ENCODE measurements at places on chromosomes 4 and X. TPM values are rescaled to one million over a fixed set of nuclear protein-coding genes. Genes with fewer than 3 reads are reported as not detected.

Gene RBBP7
- total RNA-seq = 80.3 TPM

Gene TADA2B
- 26.7 TPM for total RNA-seq

Gene TMPRSS11B
- total RNA-seq = not detected

DNA sequence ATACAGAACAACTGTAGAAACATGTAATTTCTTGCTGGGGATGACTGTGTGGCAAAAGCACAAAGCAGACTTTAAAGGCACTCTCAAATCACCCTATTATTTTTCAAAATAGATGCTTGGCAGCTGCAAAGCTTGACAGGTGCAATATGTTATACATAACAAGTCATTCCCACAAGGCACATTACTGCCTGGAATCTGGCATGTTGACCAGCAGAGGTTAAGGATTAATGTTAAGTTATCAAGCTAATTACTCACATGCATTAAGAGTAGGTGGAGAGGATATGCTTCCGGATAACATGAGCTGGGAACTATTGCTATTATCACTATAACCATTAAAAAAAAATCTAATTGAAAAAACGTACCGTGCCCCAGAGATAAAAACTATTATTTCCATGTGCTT, 17.8 kb downstream of the ANOS1 start:
- no peak for DNase-seq

DNA sequence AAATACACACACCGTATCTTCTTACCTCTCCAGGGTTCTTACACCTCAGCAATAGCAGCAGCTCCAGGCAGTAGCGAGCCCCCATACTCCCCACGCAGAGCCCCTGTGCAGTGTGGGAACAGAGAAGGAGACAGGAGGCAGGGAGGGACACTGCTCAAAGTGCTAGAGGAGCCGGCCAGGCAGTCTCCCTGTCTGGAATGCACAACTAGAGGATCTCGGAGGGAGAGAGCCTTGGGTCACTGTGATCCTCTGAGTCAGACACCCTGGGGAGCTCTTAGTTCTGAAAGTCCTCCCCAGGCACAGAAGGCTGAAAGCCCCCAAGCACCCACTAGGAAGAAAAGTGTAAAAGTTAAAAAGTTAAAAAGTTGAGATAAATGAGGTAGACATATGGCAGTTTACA, 16.0 kb downstream of the AMELX start:
- no peak for DNase-seq

Gene TLR1
- total RNA-seq = 6.6 TPM

Gene PGAM4
- not detected for total RNA-seq

- DNase-seq = no peak
Measured at GRCh38 chrX:69808375-69808774, 192.5 kb downstream of the EDA start.

Gene KCTD8
- total RNA-seq = 8.5 TPM

Gene BEX2
- total RNA-seq = 182 TPM

- DNase-seq = no peak
Measured at GRCh38 chr4:48342606-48342880, 1.2 kb downstream of the SLAIN2 start.

GRCh38 chr4:2007804-2008670, 737 bp downstream of the NELFA start:
- no peak for DNase-seq

DNA sequence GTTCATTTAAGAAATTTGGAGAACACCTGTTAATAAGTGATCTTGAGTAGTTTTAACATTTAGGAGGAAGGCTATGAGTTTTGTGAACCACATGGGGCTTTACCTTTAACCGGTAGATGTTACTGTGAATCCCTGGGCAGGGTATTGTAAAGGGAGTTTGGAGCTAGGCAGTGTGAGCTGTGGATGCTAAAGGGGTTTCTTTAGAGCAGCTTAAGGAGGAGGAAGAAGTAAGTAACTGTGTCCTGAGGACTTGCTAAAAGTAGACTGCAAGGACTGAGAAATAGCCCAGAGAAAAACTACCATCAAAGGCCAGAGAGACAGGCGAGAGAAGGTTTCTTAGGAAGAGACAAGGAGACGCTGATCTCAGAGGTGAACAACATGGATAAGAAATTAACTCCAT, 5.6 kb downstream of the RHOH start:
- DNase-seq = no peak

DNA sequence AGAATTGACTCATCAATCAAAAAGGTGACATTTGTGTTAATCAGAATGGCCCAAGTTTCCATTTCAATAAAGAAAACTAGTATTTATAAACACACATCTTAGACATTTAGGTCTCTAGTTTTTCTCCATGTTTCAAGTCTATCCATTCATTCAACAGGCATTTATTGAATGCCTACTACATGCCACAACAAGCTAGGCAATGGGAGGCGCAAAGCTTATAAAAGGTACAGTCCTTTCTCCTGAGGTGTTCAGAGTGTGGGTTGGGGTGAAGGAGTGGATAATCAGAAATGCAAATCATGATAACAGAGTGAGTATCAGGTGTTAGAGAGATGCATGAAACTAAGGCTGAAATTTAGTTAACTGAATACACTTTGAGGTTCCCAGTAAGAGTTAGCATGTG, 78.0 kb downstream of the HCCS start:
- DNase-seq = no peak

DNA sequence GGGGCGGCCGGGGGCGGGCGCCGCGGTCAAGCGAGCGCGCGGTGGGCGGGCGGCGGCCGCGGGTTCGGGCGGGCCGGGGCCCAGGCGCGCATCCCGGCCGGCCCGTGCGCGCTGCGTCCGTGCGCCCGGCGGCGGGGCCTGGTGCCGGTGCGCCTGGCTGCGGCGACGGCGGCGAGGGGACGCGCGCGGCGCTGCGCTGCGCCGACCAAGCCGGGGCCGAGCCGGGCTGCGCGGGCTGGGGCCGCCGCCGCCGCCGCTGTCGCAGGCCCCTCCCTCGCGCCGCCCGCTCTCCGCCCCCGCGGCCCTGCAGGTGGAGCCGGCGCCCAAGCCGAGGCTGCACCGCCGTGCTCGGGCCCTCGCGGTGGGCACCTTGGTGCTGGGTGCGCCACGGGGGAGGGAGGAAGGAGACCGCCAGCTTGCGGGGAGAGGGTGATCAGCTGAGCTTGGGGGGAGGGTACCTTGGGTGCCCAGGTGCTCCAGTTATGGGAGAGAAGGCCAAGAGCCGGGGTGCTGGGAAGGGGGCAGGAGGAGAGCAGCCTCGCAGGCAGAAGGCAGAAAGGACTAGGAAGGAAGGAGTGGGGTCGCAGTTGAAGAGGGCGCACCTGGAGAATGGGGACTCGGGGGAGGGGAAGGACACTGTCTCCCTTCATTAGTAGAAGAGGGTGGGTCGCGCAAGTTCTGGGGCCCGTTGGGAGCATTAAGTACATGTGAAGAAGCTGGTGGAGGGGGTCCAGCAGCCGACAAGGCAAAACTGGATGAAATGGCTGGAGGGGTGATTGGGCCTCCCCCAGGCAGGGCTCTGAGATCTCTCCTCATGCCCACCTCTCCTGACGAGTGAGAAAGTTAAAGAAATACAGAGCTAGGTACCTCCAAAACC, at the start of gene PPP2R2C:
PPP2R2C (minus strand) TSS at position 228 of the 877 bp plus-strand sequence. CDS start 385 bp downstream, outside the sequence.
- no peak for DNase-seq

DNA sequence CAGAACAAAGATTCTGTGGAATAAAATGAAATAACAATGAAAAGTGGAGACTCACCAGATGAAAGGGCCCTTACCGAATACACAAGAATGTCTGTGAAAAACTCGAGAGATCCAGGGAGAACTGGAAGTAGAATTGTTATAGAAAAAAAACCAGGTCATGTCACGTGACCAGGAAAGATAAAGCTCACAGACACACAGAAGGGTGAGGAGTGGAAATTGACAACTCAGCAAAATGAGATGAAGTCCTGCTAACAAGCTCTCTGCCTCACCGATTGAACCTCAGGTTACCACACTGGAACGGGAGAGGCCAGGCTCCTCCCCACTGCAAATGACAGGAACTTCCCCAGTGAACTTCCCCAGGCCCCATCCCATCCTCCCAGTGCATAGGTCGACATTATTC, 1618.0 kb upstream of the PCDH10 start:
- no peak for DNase-seq

Gene SATL1
- 2.3 TPM for total RNA-seq

Gene PWWP3B
- 20.9 TPM for total RNA-seq

GRCh38 chr4:20643631-20644030, 56.6 kb upstream of the PACRGL start:
- DNase-seq = no peak

DNA sequence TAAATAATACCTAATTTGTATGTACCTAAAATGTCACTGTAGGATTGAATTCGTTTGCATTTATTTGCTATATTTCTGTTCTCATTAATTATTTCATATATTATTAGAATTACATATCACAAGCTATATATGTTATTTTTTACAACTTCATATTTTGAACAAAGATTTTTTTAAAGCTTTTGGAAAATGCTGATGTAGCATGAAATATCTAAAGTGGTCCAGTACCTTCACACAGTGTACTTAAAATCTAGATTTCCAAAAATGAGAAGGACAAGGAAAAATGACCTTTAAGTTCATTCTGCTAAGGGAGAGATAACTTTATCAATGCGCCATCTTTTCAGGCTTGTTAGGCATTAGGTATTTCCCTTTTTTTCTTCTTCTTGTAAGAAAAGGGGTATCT, 71.8 kb downstream of the LARP7 start:
- no peak for DNase-seq

Data from dorsolateral prefrontal cortex (tissue), 122 donors.